ENCODE measurements at places on chromosomes 2 and 18. TPM values are rescaled to one million over a fixed set of nuclear protein-coding genes. Genes with fewer than 3 reads are reported as not detected.

Gene CCBE1
- total RNA-seq, result 0.05 TPM

GRCh38 chr18:1177232-1177631 lies 272.6 kb downstream of the ADCYAP1 start:
- no peak for DNase-seq

Gene SALL3
- total RNA-seq, result 0.30 TPM

- no peak for DNase-seq
Observed at GRCh38 chr2:16507655-16508489, 157.8 kb downstream of the CYRIA start.

DNA sequence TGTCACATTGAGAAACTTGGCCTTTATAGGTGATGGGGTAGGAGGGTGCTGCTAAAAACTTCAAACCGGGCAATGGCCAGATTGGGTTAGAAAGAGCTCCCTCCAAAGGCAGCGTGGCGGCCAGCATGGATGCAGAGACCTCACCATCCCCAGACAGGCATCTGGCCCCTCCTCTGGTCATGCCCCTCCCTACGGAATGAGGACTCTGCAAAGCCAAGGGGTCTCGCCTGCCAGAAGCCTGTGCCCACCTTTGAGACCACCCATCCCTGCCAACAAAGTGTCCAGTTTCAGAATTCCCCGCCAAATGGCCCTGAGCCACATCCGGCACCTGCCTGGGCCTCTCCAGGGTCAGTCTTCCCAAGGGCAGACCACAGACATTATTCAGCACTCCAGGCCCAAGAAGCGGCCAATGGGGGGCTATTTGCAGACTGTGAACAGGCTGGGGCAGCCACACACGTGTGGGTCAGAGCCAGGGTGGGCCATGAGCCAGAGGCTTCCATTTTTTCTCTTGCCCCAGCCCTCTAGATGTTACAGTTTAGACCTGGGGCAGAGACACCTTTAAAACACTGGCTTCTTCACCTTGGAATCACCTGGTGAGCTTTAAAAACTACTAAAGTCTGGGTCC lies 4.2 kb upstream of the ATP6V1B1 start:
- DNase-seq, result no peak

- DNase-seq, result no peak
Observed at GRCh38 chr2:21396252-21396651, 272.5 kb downstream of the TDRD15 start.

GRCh38 chr2:20065885-20066602 lies 14.6 kb upstream of the LAPTM4A start:
- no peak for DNase-seq

DNA sequence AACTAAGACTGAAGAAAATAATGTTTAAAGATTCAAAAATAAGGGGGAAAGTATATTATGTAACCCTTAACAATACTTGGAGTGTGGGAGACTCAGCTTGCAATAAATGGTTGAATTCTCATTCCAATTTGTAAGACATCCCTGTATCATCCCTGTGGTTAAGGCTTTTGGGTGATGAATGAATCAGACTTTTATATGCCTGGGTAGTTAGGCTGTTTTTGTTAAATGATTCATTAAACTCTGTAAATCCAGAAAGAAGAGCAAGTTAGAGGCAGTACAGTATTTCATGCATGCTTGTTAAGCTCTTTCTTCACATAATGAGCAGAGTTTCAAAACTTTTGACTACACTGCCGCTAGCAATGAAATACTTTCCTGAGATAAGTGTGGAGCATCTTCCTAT lies 948.8 kb downstream of the SOCS6 start:
- no peak for DNase-seq

Gene C1GALT1C1L
- total RNA-seq, result 0.48 TPM

- no peak for DNase-seq
Observed at GRCh38 chr2:212536817-212537725, 1.5 kb downstream of the ERBB4 start.
